ENCODE measurements at places on chromosomes 7 and 10.
A peak's percentile ranks its signal among the peaks of the same experiment; 100 is the strongest.

DNA sequence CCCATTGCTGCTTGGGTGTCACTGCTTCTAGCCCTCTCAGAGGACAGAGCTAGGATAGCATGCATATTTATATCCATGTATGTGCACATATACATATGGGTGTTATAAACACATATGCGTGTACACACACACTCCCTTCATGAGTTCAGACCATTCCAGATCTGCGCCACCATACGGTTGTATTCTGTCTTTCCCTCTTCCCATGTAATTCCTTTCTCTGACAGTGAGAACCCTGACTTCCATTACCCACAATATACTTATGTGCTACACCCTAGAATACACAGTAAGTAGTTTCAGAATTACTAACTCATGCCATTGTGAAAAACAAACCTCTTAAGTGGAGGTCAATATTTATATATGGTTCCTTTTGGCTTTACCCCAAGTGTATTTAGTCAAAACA, 116.6 kb upstream of the SAMD8 start:
- no peak for DNase-seq

DNA sequence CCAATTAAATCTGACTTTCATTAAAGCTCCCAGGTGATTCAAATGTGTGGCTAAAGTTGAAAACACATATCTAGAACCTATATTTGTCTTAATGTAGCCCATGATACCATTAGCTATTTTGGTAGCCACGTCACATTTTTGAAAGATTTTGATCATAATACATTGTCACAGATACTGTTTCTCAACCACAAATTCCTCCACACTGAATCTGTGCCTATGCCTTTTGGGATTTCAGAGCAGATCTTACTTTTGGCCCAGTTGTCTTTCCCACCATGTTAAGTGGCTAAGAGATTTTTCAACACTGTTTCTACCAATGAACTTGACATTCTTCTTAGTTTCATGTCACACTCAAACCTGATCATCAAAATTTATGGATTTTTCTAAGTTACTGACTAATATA, 47.4 kb downstream of the CH25H start:
- DNase-seq, result no peak

GRCh38 chr7:95558864-95559263, 37.5 kb downstream of the PDK4 start:
- no peak for DNase-seq

GRCh38 chr7:54904986-54905385, 113.8 kb upstream of the EGFR start:
- DNase-seq, result no peak

DNA sequence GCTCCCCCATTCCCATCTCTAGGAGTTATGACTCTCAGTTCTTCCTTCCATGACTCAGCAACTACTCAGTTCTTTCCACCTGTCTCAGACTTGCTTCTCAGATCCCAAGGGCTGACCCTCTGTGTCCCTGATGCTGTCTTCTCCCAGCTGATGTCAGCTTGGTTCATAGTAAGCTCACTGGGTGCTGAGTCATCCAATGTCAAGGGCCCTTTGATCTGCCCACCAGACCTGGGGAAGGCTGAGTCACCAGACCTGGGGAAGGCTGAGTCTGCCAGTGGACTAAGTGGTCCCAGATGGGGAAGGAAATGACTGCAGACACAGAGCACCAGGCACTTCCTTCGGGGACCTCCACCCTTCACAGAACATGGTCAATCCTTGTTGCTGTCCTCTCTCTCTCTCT, 76.1 kb upstream of the ZEB1 start:
- DNase-seq, result peak; percentile 59

DNA sequence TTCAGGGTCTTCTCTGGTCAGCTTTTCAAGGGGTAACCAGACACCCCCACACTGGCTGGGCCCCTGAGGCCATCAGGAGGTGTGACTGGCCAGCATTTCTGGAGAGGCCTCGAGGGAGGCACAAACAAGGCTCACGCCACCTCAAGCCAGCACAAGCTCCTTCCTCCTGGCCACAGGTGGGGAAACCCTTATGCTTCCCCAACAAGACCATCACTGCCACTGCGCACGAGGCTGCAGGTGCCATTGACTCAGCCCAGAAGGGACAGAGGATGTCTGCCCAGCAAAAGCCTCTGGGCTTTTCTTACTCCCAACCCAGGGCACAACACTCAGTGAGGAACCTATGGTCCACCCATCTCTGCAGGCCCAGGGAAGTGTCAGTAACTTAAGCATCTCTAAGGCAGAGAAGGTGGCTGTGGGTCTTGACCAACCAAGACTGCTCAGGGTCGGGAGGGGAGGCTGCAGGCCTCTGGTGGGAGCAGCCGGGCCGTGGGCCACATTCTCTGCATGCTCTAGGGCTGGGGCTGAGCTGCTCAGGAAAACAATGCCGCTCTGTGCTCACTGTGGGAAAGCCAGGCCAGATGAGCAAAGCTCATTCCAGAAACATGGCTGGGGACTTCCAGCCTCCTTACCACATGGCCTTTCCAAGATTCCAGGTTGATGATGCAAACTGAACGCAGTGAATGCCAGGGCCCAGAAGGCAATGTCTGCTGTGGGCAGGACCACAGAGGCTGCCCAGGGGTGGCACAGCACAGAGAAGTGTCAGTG, 24.2 kb upstream of the RASSF4 start:
- no peak for DNase-seq

- peak; percentile 21 for DNase-seq
These were observed 69.5 kb upstream of the ZNF438 start for GRCh38 chr10:31101123-31101522.

GRCh38 chr7:113207441-113207840, 89.1 kb upstream of the SMIM30 start:
- no peak for DNase-seq

DNA sequence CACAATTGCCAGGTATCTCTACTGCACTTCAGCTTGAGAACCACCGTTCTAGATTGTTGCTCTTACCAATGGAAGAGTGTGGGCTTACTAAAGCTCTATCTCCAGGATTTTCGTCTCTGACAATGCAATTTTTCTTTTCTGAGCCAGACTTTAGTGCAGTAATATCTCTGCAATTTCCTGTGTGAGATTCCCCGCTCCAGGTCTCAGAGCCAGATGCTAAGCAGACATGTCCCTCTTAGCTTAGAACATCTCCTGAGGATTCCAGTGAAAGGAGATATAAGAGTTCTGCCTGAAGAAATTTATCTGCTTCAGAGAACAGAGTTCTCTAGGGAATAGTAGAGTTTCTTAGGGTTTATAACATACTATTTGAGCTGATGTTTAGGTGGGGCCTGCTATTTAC, 82.0 kb downstream of the SND1 start:
- no peak for DNase-seq

GRCh38 chr7:156823435-156823834, 69.5 kb downstream of the LMBR1 start:
- DNase-seq, result no peak

DNA sequence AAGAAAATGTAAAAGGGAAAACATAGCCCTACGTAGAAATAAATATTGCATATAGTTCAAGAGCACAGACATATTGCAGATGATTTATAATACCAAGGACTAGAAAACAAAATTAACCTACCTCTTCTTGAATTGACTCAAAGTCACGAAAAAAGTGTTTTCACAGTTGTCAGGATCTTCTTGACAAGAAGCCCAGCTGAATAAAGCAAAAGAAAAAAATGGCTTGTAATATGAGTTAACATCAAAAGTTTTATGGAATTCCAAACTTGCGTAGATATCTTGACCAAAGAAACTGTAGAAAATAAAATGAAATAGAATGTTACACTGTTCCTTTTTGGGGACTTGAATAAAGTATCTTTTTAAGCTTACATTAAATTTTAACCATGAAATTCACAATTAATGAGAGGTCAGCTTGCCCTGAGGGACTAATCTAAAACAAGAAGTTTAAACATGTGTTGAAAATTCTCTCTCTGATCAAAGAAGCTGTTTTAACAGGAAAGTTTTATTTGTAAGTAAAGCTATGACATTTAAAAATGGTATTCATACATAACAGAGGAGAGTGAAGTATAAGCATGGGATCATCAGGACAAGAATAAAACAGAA, 133.1 kb upstream of the SEMA3C start:
- DNase-seq, result no peak

DNA sequence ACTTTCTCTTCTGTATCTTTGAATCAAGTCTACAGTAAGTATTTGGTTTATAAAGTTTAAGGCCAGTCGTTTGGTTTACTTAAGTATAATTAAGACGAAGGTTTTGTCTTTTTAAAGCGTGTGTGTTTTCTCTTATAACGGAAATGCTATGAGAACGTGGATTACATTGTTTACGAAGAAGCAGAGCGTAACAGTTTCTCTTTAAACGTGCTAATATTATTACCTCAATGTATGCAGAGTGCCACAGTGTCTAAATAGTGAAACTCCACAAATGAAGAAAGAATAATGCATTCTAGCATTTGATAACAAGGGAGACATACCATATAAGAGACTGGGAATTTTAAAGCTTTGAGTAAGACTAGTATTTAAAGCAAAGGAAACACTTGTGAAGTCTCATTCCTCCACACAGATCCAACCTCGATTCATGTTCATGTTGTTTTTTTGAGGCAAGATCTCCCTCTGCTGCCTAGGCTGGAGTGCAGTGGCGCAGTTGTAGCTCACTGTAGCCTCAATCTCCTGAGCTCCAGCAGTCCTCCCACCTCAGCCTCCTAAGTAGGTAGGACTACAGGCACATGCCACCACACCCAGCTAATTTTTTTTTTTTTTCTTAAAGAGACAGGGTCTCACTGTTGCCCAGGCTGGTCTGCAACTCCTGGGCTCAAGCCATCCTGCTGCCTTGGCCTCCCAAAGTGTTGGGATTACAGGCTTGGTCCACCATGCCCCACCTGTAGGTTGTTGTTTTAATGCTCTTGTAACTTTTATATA, 75.1 kb downstream of the ANKRD61 start:
- no peak for DNase-seq

DNA sequence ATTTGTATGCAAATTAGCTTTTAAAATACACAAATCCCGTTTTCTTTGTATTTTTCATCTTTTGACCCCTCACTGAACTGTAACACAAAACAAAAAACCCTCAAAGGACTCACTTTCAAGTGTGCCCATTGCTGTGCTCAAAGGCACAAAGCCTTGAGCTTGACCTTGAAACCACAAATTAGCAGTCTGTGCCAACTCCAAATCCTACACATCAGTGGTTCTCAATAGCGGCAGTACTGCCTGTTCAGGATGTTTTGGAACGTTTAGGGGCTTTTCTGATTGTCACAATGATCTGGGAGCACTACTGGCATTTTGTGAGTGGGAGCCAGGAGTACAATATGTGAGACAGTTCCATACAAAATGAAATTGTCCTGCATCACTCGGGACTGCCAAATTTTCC, 55.5 kb downstream of the KDM7A start:
- DNase-seq, result no peak

DNA sequence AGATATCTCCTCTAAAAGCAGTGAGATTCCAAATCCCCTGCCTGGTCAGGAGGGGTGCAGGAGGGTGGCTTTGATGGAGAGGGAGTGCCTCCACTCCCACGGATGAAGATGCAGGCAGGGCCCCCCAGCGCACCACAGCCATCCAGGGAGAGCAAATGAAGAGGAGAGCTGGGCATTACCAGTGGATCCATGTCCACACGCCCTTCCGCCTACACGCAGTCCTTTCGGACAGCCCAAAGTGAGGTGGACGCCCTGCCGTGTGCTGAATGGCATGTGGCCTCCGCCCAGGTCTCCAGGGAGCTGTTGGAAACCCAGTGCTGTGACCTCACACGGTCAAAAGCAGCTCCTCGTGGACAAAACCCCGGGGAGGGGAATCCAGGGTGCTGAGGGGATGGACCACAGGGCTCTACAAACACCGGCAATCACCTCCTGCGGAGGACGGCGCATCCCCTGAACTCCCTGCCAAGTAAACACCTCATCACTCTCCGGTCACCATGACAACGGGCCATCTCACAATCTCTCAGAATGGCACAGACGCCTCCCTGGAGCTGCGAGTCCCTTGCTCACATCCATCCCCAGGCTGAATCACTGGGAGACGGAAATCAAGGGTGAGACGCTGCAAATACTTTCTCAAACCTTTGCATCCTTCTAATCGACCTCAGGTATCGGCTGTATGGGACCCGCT, 35.0 kb upstream of the DNAAF5 start:
- no peak for DNase-seq

- no peak for DNase-seq
These were observed 16.4 kb downstream of the TNRC18 start for GRCh38 chr7:5406957-5407945.

GRCh38 chr10:17599089-17599488, 18.1 kb downstream of the HACD1 start:
- no peak for DNase-seq

- no peak for DNase-seq
These were observed 31.6 kb downstream of the ZNF117 start for GRCh38 chr7:64959072-64959747.

GRCh38 chr10:99995269-99995668, 14.5 kb downstream of the DNMBP start:
- DNase-seq, result no peak

DNA sequence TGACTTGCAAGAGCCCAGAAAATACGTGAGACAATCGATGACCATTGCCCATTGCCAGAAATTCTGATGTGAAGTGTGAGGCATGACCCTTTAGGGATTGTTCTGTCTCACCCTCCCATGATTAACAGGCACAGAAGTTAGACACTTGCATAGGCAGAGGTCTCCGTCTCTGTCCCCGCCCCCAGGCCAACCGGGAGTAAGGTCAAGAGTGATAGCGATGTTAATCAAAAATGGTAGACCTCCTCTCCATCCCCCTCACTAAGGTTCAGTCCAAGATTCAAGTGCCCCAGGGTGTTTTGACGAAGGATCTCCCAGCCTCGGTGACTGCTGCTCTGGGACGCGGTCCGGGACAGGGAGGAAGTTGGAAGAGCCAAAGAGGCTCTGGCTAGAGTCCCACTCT, 22.7 kb upstream of the TRPV6 start:
- no peak for DNase-seq

DNA sequence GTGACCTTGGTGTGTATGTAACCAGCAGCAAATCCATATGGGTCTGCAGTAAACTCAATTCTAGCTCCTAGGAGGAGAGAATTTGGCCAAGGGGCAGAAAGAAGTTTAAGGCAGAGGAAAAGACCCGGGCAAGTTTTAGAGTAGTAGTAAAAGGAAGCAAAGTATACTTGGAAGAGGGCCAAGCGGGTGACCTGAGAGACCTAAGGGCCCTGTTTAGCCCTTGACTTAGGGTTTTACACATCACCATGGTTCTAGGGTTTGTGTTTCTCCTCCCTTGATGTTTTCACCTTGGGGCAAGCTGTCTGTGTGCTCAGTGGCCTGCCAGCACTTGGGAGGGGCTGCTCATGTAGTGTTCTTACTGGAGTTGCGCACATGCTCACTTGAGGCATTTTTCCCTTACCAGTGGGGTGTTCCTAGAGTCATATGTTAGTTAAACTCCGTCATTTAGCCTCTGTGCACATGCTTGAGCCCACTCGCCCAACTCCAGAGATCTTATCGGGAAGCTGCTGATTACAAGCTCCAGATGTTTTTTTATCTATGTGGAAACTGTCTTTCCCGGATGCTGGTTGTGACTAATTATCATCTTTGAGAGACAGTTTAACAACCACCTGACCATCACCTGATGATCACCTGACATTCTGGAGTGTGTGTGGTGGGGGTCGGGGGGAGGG, 137.6 kb upstream of the PRSS1 start:
- DNase-seq, result no peak

DNA sequence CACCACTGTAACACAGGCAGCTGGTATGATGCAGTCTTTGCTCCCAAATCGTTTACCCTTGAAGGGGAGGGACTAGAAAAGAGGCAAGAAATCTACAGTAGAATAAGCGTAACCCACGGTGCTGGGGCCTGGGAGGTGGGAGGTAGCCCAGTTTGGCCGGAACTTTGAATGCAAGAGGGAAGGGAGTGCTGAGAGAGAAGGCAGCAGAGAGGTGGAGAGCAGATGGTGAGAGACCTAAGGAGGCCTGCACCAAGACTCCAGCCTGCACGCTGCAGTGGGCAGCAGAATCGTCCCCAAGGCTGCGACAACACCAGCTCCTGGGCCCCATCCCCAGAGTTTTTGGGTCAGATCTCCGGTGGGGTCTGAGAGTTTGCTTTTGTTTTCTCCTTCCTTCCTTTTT, 547.5 kb downstream of the GALNT17 start:
- DNase-seq, result no peak
